ENCODE measurements at places on chromosomes 6 and 20. TPM values are rescaled to one million over a fixed set of nuclear protein-coding genes. Genes with fewer than 3 reads are reported as not detected.

DNA sequence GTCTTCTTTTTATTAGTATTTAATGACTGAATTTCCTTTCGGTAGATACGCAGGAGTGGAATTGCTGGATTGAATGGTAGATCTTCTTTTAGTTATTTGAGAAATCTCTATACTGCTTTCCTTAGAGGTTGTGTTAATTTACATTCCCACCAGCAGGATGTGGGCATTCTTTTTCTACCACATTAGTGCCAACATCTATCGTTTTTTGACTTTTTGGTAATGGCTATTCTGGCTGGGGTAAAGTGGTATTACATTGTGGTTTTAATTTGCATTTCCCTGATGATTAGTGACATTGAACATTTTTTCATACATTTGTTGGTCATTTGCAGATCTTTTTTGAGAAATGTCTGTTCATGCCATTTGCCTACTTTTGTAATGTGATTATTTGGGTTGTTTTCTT lies 37.1 kb downstream of the SUMO4 start:
- no peak for DNase-seq

DNA sequence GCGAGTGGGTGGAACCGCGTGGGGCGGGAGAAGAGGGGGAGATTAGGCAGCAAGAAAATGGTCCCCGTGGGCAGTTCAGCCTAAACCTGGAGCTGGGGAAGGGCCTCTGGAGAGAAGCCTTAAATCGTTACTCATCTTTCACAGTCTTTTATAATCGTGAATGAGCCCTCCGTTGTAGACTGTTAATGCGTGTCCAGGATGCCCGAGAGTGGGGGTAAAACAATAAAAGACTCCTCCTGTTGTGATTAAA lies 11.0 kb upstream of the ELOVL5 start:
- DNase-seq: no peak

The PLCB1 gene
- total RNA-seq: 0.59 TPM

The SPTLC3 gene
- 0.03 TPM for total RNA-seq

GRCh38 chr20:53124075-53124551 lies 152.0 kb downstream of the TSHZ2 start:
- no peak for DNase-seq

GRCh38 chr6:158150701-158151100 lies 17.4 kb downstream of the SERAC1 start:
- DNase-seq: no peak

The GSTA2 gene
- not detected for total RNA-seq

The OXT gene
- not detected for total RNA-seq

DNA sequence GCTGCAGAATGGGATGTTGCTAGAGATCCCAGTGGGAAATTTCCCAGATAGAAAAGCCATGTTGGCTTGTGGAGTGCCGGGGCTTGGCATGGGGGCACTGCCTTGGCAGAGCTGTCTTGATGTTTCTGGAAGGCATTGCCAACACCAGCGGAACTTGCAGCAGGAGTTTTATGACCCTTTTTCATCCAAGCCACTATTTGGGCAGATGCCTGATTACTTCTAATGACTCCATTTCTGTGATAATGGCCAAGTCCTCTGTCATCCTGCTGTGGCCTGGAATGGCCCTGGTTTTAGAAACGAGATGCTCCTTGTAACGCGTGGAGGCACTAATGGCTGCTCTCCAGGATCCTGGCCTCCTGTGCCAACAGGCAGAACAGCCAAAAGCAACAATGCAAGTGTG lies 229.0 kb downstream of the ZNF217 start:
- DNase-seq: no peak

The CLPSL2 gene
- 0.57 TPM for total RNA-seq

The LRRC1 gene
- 13.8 TPM for total RNA-seq

DNA sequence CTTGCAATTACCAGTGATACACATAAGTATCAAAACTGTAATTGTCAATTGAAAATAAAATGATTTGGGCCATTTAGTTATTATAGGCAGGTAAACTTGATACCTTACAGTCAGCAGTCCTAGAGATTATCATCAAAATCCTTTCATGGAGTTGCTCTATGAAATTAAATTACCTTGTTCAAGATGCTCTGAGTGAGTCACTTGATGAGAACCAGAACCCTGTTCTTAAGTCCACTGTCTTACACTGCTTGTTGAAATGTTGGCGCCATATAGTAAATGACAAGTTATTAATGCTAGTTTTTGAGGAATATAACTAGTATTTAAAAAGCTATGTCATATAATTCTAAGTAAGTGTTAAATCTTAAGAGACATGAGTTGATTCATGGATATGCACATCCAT lies 37.2 kb upstream of the BAG2 start:
- DNase-seq: no peak

- DNase-seq: no peak
Measured at GRCh38 chr20:3297079-3297378, 58.0 kb upstream of the SLC4A11 start.

DNA sequence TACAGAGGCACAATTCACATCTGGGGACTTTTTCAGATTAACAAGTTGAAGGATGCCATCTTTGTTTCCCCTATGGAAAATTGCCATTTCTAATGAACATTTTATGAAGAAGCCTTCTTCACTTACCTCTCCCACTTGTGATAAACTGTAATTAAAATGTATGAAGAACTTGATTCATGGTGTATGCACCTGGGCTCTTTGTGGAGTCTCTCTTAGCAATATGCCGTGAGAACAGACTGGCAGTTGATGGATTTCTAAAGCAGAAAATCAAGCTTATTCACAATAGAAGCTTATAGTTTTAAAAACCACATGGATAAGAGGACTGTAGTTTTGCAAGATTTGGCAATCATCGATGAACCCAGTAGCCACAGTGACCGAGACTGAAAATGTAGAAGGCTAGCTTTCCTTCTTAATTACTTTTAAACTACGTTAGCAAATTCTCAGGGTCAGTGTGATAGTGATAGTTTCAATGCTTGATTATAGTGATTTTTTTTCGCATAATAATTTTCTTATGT lies 270.6 kb downstream of the PRL start:
- no peak for DNase-seq

GRCh38 chr20:63711085-63711645 lies 3.3 kb downstream of the ZGPAT start:
- DNase-seq: no peak

The SLC35F1 gene
- not detected for total RNA-seq

The FAM184A gene
- 8.7 TPM for total RNA-seq

The MYT1 gene
- total RNA-seq: 0.41 TPM

- no peak for DNase-seq
Measured at GRCh38 chr6:40210628-40211056, 276.4 kb upstream of the MOCS1 start.

- DNase-seq: no peak
Measured at GRCh38 chr6:97462031-97462430, 179.0 kb upstream of the MMS22L start.

- DNase-seq: no peak
Measured at GRCh38 chr20:63635431-63636141, 8.7 kb upstream of the GMEB2 start.

The VSX1 gene
- total RNA-seq: 0.21 TPM

The ZSCAN12 gene
- 3.2 TPM for total RNA-seq

DNA sequence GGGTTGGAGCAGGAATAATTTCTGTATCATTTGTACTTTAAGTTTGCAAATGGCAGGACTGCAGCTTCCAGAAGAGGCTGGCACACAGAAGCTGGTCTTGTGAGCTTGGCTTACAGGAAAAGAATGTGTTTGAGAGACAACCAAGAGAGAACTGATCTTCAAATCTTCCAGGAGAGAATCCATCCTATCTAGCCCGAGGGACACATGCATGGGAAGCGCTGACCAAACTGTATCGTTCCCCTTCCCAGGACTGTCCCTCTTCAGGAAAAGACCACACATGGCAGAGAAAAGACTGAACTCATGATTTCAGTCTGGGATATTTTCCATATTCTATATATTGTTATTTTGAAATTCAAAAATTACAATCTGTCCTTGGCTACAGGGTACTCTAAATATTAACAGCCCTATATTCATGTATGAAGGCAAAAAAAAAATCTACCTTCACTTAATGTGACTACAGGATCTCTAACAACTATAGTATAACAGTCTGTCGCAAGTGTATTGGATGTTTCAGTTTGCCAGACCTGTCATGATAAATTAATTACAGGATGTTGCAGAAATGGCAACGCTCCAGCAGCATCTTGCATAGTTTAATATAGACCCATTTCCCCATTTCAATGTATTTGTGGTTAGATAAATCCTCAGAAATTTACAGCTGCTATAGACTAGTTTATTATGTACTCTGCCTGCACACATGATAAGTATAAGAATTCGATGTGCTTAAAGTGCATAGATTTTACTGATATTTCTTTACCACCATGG lies 99.4 kb downstream of the MYB start:
- DNase-seq: no peak

DNA sequence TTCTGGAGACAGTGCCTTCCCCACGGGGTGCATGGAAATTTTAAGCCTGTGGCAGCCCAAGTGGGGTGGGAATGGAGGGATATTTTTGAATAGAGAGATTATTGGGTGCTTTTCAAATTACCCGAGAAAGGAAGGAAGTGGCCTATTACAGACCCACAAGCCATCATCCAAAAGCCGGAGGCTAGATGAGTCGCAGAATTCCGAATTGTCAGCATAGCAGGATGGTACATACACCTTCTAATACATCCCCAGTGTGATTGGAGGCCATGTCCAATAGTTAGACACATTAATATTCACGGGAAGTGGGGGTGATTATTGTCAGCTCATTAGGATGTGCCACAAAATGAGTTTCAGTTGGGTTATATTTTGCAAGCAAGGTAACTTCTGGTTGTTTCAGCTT lies 133.0 kb downstream of the FIG4 start:
- DNase-seq: no peak

- no peak for DNase-seq
Measured at GRCh38 chr6:144621332-144621731, 336.2 kb downstream of the UTRN start.

The CST2 gene
- total RNA-seq: not detected

DNA sequence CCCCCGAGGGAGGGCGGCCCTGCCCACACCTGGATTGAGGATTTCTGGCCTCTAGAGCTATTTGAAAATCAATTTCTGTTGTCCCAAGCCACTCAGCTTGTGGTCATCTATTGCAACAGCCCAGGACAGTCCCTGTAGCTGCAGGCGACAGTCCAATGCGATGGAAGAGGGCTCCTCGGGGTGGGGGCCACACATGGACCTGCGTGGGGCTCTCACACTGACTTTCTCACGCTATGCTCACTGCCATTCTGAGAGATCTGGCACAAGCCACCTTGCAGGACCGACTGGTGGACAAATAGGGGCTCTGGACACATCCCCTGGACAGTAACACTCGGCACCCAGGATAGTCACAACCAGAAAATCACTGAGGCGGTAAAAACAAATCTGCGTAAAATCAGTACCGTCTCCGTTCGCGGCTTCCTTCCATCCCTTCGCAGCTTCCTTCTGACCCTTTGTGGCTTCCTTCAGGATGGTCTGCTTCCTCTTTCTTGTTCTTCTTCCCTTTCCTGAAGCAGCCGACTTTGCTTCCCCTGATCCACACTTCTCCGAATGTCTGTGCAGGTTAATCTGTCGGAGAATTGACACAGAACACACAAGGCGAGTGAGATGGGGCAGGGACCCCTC lies 21.8 kb downstream of the CTCFL start:
- DNase-seq: no peak

GRCh38 chr6:12865117-12865516 lies 148.6 kb downstream of the PHACTR1 start:
- DNase-seq: no peak

- DNase-seq: no peak
Measured at GRCh38 chr20:31494131-31494530, 19.0 kb downstream of the REM1 start.

DNA sequence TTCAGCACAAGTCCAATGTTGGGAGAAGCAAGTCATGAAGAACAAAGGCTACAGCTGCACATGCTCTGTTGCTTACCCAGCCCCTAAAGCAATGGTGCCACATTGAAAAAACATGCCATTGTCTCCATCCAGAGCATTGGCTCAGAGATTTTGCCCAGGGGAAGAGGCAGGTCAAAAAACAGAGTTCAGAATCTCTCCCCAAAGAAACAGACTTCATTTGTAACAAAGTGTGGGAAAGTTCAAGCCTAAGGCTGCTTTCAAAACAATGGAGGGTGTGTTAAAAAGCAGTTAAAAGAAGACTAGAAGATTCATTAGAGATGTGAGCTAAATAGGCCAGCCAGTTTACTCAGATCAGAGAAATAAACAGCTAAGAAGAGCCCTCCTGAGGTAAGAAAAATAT lies 63.6 kb downstream of the DZANK1 start:
- DNase-seq: no peak

DNA sequence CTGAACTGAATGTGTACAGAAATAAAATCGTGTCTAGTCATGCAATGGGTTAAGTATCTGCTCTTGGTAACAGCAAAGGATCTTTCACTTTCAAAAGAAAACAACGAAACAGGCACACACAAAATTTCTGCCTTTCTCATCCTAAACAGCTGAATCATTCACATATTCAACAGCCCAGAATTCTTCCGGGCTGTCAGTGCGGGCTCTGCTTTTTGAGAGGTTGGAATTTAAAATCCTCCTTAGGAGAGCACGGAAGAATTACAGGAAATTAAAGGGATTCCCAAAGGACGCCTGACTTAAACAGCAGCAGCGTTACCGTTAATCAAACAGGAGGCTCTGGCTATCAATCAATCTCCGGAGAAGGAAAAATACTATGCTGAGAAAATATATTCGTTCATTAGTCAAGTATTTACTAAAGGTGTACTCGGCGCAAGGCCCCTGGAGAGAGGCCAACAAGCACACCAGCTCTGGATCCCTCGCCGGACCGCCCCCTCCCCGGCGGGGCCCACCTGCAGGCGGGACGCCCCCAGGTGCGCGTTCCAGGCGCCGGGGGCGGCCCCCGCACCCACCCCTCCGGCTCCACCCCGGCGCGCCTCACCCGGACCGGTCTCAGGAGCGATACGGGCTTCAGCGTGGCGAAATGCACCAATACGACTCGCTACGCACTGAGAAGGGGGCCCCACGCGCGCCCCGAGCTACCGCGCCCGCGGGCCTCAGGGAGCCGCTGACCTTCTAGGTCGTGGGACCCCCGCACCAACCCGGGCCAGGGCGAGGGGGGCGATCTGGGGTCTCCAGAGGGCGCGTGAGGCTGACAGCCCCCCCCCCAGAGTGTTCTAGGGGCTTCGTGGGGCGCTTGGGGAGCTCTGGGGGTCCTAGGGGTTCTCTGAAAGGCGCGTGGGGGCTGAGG lies 1.0 kb downstream of the NAPB start:
- DNase-seq: no peak

GRCh38 chr6:139448051-139448649 lies 73.7 kb upstream of the CITED2 start:
- no peak for DNase-seq

DNA sequence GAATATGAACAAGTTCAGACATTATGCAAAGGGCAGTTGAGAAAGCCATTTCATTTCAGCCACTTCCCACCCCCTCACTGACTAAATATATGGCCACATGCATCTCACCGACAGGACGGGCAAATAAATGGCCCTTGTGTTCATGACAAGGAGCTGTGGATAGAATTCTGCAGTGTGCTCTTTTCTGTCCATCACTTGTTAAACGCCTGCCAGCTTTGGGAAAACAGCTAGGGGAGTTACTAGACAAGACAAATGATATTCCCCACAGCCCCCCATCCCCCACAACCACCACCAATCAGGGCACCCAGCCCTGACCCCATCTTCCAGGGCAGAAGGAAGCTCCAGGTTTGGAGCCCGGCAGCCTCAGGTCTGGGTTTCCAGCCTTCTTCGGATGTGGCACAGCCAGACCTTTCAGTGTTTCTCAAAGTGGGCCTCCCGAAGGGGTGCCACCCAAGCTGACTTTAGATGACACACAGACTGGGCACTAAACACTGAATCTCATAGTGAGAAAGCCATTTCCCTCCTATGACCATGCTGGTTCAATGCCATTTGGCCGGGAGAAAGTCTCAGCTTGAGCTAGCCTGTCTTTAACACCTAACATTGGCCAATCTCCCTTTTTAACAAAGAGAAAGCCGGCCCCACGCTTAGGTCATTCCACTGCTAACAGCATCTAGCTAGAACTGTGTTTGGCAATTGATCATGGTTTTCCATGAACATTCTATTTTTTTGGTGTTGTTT lies 4.0 kb upstream of the RIPOR3 start:
- DNase-seq: no peak
